Fibroblast of villous mesenchyme (primary cell): ENCODE measurements at places on chromosomes 7 and 10. TPM values are rescaled to one million over a fixed set of nuclear protein-coding genes. Genes with fewer than 3 reads are reported as not detected.

Gene FAM131B
- 1.3 and 2.2 TPM in 2 replicates for total RNA-seq

Gene HTR7
- 0.86 and 2.3 TPM in 2 replicates for total RNA-seq

Gene TAS2R3
- 1.3 and 1.7 TPM in 2 replicates for total RNA-seq

Gene MMS19
- 64.1 and 82.0 TPM in 2 replicates for total RNA-seq

Gene ATRNL1
- 8.4 and 13.0 TPM in 2 replicates for total RNA-seq

Gene FOXI2
- total RNA-seq = not detected in 2 replicates

Gene GHRHR
- not detected in 2 replicates for total RNA-seq

Gene PAPOLB
- total RNA-seq = under 0.01 TPM in 1 of 2 replicates, not detected in the other

Gene POLR2J2
- total RNA-seq = 4.8 and 8.2 TPM in 2 replicates

Gene MYO3A
- total RNA-seq = not detected in 2 replicates

Gene VAX1
- not detected in 2 replicates for total RNA-seq

Gene EPO
- total RNA-seq = not detected in 2 replicates

Gene CFAP70
- total RNA-seq = 0.32 and 0.43 TPM in 2 replicates

Gene CCL26
- 0.64 and 0.86 TPM in 2 replicates for total RNA-seq

Gene CC2D2B
- total RNA-seq = 0.86 TPM in 1 of 2 replicates, not detected in the other

Gene NPSR1
- not detected in 2 replicates for total RNA-seq

Gene LEP
- not detected in 2 replicates for total RNA-seq

Gene POLR1F
- total RNA-seq = 21.3 and 52.2 TPM in 2 replicates

Gene CFAP69
- 1.6 and 2.6 TPM in 2 replicates for total RNA-seq

Gene SEM1
- total RNA-seq = 19.6 and 21.2 TPM in 2 replicates

Gene FANK1
- 2.9 and 3.0 TPM in 2 replicates for total RNA-seq

Gene OGDHL
- under 0.01 and 0.32 TPM in 2 replicates for total RNA-seq

Gene CEP55
- total RNA-seq = 20.0 and 35.0 TPM in 2 replicates

Gene DMTF1
- total RNA-seq = 60.6 and 98.9 TPM in 2 replicates

Gene KIF11
- total RNA-seq = 11.9 and 20.7 TPM in 2 replicates

Gene SOSTDC1
- total RNA-seq = not detected in 2 replicates

Gene PRKG1
- total RNA-seq = 19.0 and 38.7 TPM in 2 replicates

Gene CALCR
- under 0.01 TPM in 1 of 2 replicates, not detected in the other for total RNA-seq

Gene GBX1
- total RNA-seq = not detected in 2 replicates

Gene ICA1
- total RNA-seq = 1.9 and 4.3 TPM in 2 replicates

Gene FAM25G
- total RNA-seq = not detected in 2 replicates

Gene AUTS2
- total RNA-seq = 3.9 and 7.1 TPM in 2 replicates

Gene TRIL
- total RNA-seq = under 0.01 and 1.9 TPM in 2 replicates

Gene COL17A1
- not detected in 2 replicates for total RNA-seq

Gene CYP2C18
- not detected in 2 replicates for total RNA-seq

Gene SLC26A5
- not detected in 2 replicates for total RNA-seq

Gene PAPSS2
- total RNA-seq = 131 and 417 TPM in 2 replicates

Gene RPEL1
- 0.32 and 0.43 TPM in 2 replicates for total RNA-seq

Gene SRI
- total RNA-seq = 59.9 and 81.2 TPM in 2 replicates

Gene ADCY1
- total RNA-seq = under 0.01 and 0.32 TPM in 2 replicates

Gene OPN4
- total RNA-seq = not detected in 2 replicates

Gene GIMAP1
- not detected in 2 replicates for total RNA-seq

Gene ASIC3
- under 0.01 and 0.32 TPM in 2 replicates for total RNA-seq

Gene H2AZ2
- 111 and 118 TPM in 2 replicates for total RNA-seq

Gene TRPV5
- not detected in 2 replicates for total RNA-seq

Gene ERVW-1
- not detected in 2 replicates for total RNA-seq

Gene WNT8B
- total RNA-seq = not detected in 2 replicates

Gene EPHB6
- total RNA-seq = 0.43 and 4.2 TPM in 2 replicates

Gene RTKN2
- total RNA-seq = 8.7 and 15.1 TPM in 2 replicates

Gene ANLN
- 51.9 and 119 TPM in 2 replicates for total RNA-seq

Gene PRXL2A
- 79.0 and 80.5 TPM in 2 replicates for total RNA-seq

Gene CUEDC2
- 51.0 and 54.8 TPM in 2 replicates for total RNA-seq

Gene TEX47
- not detected in 2 replicates for total RNA-seq
